Stimulated activated CD4-positive, alpha-beta T cell treated with anti-CD3 and anti-CD28 coated beads, Interleukin-1b, Interleukin-23, amount 100 ng/mL, for 1 hour (primary cell): ENCODE measurements at places on chromosomes 1 and 21.

DNA sequence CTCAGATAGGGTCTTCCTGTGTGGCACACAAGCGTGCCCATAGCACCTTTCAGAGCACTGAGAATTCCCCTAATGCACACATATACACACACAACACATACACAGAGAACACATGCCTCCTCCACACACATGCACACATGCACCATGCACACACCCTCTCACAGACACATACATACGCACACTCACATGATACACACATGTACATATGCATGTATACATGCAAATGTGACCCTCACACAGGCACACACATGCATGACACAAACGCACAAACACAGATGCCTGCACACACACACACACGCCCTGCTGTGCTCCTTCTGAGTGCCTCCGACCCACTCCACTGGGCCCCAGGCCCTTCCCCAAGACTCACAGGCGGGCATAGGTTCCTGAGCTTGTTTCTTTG, 251.0 kb downstream of the PTPRU start:
- DNase-seq = no peak

GRCh38 chr1:4797016-4797410, 142.6 kb downstream of the AJAP1 start:
- no peak for DNase-seq

GRCh38 chr1:197083474-197083873, 16.4 kb upstream of the F13B start:
- DNase-seq = no peak

DNA sequence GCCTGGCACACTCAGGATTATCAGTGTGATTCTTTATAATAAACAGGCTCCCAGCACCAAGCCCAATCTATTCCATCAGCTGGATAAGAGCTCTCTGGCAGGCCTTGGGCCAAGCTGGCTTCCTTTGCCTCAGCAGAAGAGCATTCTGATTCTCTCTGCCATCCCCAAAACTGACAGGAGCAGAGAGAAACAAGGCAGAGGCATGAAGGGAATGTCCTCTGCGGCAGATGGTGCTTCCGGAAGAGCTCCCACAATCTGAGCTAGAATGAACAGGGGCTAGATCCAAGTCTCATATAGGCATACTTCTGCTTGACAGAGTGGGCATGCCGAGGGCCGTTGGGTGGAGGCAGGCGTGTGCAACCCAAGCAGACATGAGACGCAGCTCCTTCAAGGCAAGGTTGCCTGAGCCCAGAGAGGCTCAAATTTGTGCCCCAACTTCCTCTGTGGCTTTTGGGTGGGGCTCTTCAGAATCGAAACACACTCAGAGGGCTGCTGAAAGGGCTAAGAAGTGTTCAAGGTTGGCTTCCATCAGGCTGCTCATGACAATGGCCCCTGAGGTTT, 4.0 kb downstream of the CAPN2 start:
- no peak for DNase-seq

DNA sequence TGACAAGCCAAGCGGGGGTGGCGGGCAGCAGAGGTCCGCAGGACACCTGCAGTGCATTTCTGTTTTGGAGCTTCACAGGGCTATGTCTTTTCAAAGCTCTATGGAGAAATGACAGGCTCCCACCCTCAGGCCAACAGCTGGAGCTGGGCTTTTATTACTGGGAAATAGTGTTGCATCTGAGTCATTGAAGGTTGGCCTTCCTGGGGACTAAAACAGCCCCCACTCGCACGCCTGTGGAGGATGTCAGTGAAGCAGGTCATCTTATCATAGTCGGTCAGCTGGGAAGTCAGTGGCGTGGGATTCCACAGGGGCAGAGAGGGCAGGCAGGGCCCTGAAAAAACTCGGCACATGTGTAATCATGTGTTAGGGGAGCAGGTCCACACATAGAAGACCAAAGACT, 55.3 kb downstream of the NTPCR start:
- no peak for DNase-seq

GRCh38 chr1:38536089-38536488, 323.5 kb downstream of the RRAGC start:
- no peak for DNase-seq

GRCh38 chr1:31199236-31199790, 40.4 kb downstream of the NKAIN1 start:
- no peak for DNase-seq

DNA sequence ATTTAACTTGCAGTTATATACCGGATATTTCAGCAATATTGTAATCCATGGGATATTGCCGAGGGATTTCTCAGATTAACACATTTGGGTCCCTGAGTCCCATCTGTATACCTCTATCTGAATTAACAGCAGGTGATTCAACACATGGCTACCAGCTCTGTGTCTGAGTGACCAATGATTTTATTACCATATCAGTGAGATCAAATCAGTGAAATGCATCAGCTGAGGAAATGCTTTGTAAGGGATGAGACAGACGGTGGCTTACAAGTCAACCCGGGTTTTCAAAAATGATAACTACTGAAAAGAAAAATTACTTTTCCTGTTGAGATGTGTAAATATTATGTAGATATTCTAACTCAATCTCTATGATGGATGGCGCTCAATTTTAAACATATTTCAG, 504.1 kb upstream of the PKN2 start:
- no peak for DNase-seq

DNA sequence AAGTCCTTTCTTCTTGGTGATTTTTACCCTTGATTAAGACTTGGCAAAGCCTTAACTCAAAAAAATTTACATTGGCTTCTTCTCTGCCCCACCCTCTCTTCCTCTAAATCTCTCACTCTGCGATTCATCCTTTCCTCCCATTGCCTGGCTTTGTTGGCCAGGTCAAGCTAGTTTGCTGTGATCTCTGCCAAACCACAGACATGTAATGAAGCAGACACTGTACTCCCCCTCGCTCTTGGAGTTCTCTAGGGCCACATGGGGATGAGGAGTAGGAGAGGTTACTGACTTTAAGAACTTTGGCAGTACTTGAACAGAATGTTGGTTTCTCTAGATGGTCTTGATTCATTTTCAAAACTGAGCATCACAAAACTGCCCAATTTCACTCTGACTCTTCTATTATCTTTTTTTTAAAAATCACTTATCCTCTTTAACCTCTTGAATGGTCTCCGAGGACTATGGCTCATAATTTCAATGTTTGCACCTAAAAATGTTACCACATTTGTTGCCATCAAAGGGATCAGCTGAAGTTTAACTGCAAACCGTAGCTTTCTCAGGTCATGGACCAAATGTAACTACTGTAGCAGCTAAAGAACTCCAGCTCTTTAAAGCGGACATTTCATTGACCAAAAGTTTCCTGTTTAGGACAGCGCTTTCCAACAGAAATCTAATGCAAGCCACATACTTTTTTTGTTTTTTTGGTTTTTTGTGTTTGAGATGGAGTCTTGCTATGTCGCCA, 62.7 kb upstream of the IPO9 start:
- DNase-seq = no peak

- no peak for DNase-seq
Observed at GRCh38 chr1:99228153-99228552, 36.1 kb upstream of the PLPPR4 start.

DNA sequence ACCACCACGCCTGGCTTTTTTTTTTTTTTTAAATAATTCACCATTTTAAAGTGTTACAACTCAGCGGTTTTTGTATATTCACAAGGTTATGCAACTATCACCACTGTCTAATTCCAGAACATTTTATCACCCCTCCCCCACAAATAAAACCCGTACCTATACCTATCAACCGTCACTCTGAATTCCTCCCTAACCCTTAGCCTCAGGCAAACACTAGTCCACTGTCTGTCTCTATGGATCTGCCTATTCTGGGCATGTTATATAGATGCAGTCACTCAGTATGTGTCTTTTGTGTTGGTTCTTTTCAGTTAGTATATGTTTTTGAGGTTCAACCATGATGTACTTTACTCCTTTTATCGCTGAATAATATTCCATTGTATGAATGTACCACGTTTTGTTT, 19.3 kb upstream of the GRHL3 start:
- no peak for DNase-seq

DNA sequence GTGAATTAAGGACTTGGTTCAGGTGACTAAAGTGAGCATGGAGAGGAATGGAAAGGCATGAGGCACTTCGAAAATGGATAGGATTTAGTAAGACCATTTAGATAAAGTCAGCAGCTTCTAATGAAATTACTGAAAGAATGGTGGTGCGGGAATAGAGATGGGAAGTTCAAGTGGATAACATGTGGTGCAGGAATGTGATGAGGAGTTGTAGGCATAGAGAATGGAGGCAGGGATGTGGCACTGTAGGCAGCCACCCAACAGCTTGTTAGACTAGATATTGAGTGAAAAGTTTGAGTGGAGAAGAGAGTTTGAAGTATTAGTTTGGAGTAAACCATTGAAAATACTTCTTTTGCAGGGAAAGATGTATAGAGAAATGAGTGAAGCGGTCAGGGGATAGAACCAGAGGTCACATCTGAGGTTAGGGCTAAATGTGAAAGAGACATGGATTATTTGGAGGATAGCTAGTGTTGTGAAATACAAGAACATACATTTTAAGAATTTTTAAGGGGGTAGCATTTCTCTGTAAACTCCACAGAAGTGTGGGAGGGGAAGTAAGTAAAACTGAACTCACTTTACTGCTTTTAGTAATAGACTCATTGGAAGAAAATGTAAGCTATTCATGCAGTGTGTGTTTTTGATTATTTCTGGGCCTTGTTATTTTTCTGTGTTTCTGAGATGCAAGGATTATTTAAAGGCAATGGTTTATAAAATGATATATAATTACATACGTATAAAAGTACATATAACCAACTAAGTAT, 46.2 kb downstream of the DYRK1A start:
- DNase-seq = no peak

- DNase-seq = no peak
Observed at GRCh38 chr1:222010306-222010705, 268.4 kb upstream of the DUSP10 start.

- no peak for DNase-seq
Observed at GRCh38 chr1:61572046-61572445, 152.9 kb downstream of the TM2D1 start.

GRCh38 chr1:108080448-108080847, 115.5 kb upstream of the VAV3 start:
- DNase-seq = no peak

DNA sequence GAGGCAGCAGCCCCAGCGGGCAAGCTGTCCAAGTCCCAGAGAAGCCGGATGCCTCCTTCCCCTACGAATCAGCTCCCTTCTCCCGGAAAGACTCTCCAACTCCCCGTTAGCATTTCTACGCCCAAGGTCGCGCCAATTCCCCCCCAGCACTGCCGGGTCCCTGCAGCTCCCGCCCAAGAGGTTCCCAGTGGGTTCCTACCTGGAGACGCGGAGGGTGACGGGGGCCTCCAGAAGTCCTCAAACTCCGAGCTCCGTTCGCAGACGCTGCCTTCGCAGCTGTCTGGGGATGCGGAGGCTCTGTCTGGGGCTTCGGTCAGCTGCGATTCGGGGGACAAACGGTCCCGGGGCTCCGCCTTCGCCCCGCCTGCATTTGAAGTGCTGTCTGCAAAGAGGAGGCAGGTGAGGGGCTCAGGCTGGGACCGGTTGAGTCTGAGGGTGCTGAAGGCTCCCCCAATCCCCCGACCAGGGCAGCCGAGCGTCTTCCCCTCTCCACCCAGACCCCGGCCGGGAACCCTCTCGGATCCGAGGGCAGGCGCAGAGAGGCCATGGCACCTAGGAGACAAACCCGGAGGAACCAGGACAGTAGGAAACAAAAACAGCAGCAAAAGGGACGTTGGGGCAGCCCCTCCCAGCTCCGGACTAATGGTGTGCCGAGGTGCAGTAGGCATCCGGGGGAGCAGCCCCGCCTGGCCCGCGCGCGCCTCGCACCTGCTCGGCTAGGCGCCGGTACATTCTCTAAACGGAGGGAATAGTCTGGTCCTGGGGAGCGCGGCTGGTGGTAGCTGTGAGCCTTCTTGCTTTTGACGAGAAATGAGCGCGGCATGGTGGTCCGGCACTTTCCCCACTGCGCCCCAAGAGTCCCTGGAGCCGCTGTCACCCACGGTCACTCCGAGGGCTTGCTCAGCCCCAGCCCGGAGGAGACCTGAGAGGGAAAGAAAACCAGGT, 3.8 kb downstream of the GFI1 start:
- DNase-seq = no peak

DNA sequence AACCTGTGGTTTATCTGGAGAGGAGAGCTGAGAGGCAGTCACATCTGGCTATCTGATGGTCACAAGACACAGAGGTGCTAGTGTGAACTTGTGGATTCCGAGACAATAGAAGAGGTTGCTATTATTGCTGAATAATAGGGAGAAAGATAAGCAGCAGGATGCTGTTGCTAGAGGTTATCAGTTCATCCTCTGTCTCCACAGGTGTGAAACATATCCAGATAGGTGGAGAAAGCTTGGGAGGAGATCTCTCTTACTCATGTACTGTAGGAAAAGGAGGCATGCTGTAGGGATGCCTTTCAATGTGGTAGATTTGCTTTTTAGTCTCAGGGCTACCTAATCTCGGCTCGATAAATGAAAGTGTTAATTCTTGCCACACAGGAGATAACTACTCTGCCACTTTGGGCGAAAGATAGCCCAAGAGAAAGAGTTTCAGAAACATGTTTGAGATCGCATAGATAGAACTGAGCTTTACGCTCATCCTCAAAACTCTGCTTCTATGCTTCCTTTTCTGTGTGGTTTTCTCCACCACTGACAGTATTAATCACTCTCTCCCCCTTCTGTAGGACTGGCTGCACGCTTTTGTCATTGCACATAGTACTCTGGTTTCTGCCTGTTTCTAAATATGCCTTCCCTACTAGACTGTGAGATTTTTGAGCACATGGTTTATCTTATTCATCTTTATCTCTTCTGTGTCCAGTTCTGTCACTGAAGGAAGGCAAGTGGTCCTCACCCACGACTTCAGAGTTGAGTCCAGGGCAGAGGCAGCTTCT, 36.7 kb upstream of the PLXNA2 start:
- DNase-seq = no peak

DNA sequence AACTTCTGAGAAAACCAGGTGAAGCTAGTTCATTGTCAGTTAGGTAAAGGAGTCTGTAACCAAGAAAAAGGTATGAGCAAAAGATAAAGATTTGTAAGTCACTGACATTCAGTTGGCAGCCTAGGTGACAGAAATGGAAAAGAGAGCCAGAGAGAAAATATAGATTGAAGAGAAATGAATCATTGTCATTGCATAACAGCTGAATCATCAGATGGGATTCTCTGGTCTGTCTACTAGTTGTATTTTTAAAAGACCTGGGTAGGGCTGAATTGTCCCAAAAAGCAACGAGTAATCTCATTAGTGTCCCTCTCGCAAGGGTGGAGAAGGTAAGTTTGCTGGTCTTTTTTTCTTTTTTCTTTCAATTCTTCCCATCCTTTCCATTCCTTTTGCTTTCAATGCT, 36.6 kb downstream of the PTGS2 start:
- no peak for DNase-seq

DNA sequence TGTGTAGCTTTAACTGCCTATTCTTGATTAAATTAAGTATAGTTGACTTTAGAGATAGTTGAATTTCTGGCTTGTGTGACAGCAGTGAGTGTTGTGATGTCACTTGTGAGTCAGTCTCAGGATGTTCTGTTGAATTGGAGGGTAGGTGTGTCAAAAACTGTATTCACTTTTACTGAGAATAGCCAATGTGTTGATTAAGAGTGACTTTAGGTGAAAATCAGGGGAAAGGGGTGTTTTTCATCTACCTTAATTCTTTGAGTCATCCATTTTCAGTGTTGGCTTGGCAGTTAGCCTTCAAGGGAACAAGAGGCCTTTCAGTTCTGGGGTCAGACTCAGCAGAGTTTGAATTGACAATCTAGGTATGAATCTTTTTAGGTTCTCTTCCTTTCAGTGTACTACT, 75.9 kb downstream of the CDC14A start:
- no peak for DNase-seq

- DNase-seq = no peak
Observed at GRCh38 chr21:27704567-27705166, 737.8 kb upstream of the ADAMTS5 start.
